Left cardiac atrium (tissue), 4 donors: ENCODE measurements at places on chromosomes 3 and 15.

GRCh38 chr3:18825665-18826064, 322.6 kb upstream of the KCNH8 start:
- no peak for DNase-seq

GRCh38 chr3:13167064-13167743, 94.0 kb upstream of the IQSEC1 start:
- no peak for DNase-seq

DNA sequence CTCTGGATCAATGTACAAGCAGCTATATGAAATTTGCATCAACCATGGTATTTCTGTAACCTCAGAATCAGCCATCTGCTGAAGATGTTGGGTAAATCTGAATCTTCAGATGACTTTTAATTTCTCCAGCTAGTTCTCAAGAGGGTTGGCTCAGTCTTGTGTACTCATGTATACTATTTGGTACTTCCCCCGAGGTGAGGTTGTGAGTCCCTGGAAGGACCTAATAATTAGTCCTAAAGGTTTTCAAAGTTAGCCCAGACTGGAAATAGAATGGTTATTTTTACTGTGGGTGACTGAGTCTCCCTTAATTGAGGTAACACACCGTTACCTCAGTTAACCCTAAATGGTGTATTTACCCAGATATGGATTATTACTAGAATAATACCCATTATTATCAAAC, 104.3 kb upstream of the THSD4 start:
- DNase-seq, result no peak

GRCh38 chr3:134857356-134857755, 62.3 kb downstream of the EPHB1 start:
- DNase-seq, result no peak

- no peak for DNase-seq
These were observed 7.2 kb downstream of the HOMER2 start for GRCh38 chr15:82945326-82945725.

DNA sequence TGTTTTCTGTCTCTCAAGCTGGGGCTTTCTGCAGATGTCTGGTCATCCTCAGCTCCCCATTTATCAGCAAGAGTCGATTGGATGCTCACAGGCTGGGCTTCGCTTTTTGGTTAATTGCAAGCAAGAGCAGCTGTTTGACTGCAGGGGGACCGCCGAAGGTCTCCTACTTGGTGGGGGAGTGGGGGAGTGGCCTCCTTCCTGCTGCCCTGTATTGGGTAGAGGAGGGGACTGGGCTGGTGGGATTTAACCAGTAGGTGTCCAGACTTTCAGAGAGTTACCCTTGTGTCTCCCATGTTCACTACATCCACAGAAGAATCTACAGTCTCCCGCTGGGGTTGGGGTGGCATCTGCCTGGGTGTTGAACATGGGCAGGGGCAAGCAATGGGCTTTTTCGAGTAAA, 78.7 kb downstream of the PLXNA1 start:
- DNase-seq, result peak; percentile 5
